ENCODE measurements at places on chromosomes 3 and 15.

GRCh38 chr3:153855772-153856171 is 265.4 kb upstream of the ARHGEF26 start:
- no peak for DNase-seq

- no peak for DNase-seq
These were observed 153.9 kb upstream of the ARHGEF26 start for GRCh38 chr3:153967260-153967659.

DNA sequence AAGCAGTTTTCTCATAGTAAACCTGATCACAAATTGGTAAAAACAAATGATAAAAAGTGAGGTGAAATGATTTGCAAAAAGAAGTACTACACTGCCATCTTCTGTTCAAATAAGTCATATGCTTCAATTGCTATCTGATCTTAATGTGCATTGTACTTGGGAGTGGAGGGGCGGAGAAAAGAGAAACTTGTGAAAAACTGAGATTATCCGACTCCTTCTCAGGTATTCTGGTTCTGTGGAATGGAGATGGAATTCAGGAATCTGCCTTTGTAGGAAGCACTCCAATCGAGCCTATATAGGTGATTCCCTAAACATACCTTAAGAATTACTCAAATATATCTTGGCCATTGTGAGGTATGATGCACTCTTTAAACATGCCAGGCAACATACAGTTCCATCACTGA is 180.6 kb downstream of the CHL1 start:
- DNase-seq: peak; percentile 15

- DNase-seq: no peak
These were observed 593.9 kb downstream of the TUSC7 start for GRCh38 chr3:117303443-117303842.

DNA sequence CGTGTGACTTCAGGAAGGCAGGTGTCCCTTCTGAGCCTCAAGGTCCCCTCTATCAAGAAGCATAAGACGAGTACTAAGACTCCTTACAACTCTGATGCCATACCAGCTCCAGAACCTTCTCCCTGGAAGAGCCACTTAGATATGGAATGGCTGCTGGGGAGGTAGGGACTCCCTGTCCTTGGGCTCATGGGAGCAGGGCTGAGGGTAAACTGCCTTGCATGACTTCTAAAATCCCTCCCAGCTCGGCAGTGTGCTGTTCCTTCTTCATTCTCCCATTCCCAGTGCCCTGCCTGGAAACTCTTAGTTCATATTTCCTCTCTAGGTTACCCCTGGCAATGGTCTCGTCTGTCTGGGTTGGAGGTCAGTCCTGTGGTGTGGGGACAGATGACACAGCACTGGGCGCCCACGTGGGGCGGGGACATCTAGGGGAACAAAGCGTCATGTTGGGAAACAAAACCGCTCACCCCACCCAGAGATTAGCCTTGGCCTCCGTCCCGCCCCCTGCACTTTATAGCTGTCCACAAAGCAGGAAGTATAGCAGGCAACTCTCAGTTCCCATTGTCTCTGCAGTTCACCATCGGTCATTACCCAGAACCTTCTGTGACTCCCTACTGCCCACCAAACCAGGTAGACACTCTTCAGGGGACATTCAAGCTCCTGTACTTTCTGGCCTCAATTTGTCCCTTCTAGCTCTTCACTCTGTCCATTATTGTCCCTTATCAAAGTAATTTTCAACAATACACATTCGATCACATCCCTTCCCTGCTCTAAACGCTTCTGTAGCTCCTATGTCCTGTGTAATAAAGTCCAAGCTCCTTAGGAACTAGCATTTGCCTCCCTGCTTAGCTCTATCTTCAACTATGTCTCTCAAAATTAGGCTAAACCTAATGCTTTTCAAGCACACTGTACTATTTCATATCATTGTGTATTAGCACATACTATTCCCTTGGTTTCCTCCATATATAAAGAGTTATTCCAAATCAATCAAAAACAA is 73.8 kb downstream of the IQSEC1 start:
- no peak for DNase-seq

DNA sequence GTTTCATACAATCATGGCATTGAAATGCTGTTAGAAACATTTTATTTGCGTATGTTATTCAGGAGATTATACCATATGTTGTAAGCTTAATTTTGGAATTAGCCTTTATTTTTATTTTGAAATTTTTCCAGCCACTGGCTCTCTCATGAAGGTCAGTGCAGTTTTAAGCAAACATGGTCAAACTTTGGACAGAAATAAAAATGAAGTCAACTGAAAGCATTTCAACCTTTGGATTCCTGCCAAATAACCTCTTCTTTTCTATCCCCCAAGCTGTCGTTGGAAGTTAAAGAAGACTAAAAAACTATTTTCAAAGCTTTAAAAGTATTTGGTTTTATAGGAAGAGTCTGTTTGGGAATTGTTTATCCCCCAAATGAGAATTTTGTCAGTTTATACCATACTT is 846.6 kb downstream of the MCTP2 start:
- DNase-seq: no peak

- DNase-seq: no peak
These were observed 46.7 kb downstream of the FILIP1L start for GRCh38 chr3:100067589-100067988.
